HT-29 (cell line): ENCODE measurements at places on chromosomes 1 and 21.

GRCh38 chr1:234769284-234769985, 159.5 kb upstream of the IRF2BP2 start:
- no peak for DNase-seq

GRCh38 chr1:177282976-177283375, 112.2 kb downstream of the BRINP2 start:
- no peak for DNase-seq

- no peak for DNase-seq
Observed at GRCh38 chr1:232940262-232940661, 10.1 kb upstream of the NTPCR start.

- DNase-seq: no peak
Observed at GRCh38 chr1:29279951-29280391, 43.6 kb downstream of the PTPRU start.

GRCh38 chr1:242522304-242522945, 2.1 kb downstream of the PLD5 start:
- DNase-seq: no peak

GRCh38 chr1:10679496-10680220, 116.8 kb downstream of the CASZ1 start:
- peak; percentile 67 for DNase-seq

- no peak for DNase-seq
Observed at GRCh38 chr1:200838676-200839445, 33.9 kb upstream of the GPR25 start.
